Hippocampal formation (tissue), 2 donors: ENCODE measurements at places on chromosomes 1 and 21.

GRCh38 chr1:3718764-3719163, 33.5 kb upstream of the CCDC27 start:
- DNase-seq, result no peak

GRCh38 chr21:22355949-22356348, 1357.7 kb downstream of the NCAM2 start:
- no peak for DNase-seq

DNA sequence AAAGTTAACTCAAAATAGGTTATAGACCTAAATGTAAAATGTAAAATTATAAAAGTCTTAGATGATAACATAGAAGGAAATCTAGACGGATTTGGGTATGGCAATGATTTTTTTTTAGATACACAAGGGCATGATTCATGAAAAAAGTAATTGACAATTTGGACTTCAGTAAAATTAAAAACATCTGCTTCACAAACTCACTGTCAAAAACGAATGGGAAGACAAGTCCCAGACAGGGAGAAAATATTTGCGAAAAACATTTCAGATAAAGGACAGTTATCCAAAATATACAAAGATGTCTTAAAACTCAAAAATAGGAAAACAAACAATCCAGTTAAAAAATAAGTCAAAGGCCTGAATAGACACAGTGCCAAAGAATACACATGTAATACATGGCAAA, 9.7 kb upstream of the PTGS2 start:
- DNase-seq, result no peak

GRCh38 chr1:179077396-179077795, 4.5 kb upstream of the TOR3A start:
- DNase-seq, result no peak

- no peak for DNase-seq
Observed at GRCh38 chr1:165849353-165850133, 22.1 kb downstream of the UCK2 start.

- DNase-seq, result peak; percentile 19
Observed at GRCh38 chr21:36917471-36918158, 48.9 kb downstream of the HLCS start.

- DNase-seq, result no peak
Observed at GRCh38 chr1:65277605-65278347, 31.6 kb upstream of the DNAJC6 start.

DNA sequence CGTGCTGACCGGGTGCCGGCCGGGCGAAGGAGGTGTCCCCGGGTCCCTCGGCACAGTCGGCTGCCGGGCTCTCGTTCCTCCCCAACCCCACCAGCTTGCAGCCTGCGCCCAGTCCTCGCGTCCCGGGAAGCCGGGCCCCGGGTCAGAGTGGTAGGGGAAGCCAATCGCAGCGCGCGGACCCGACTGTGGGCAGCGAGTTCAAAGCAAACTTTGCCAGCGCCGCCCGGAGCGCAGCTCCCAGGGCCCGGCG, 328 bp downstream of the MYCL start:
- no peak for DNase-seq

DNA sequence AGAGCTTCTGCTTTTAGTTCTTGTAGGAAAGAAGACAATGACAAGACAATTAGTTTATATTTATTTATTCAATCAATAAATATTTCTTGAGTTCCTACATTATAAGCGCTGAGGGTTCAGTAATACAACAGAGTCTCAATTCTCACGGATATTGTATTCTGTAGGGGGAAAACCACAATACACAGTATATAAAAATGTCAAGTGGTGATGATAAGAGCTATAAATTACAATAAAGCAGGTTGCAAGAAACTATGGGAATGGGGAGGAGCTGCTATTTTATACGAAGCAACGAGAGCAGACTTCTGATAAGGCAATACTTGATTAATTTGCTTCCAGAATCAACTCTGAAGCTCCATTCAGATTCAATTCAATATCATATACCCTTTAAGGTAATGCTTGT, 10.6 kb upstream of the XCL1 start:
- DNase-seq, result no peak

- DNase-seq, result no peak
Observed at GRCh38 chr1:37258068-37258467, 216.3 kb upstream of the ZC3H12A start.

- no peak for DNase-seq
Observed at GRCh38 chr21:45176141-45176540, 101.8 kb downstream of the ADARB1 start.

GRCh38 chr1:115790356-115790755, 21.8 kb upstream of the CASQ2 start:
- no peak for DNase-seq

GRCh38 chr1:7516341-7516740, 254.8 kb upstream of the VAMP3 start:
- no peak for DNase-seq

GRCh38 chr1:38463074-38463473, 396.5 kb downstream of the RRAGC start:
- DNase-seq, result no peak

GRCh38 chr1:49085079-49085478, 308.4 kb upstream of the BEND5 start:
- no peak for DNase-seq

GRCh38 chr1:26388791-26389445, 16.4 kb upstream of the ZNF683 start:
- no peak for DNase-seq

DNA sequence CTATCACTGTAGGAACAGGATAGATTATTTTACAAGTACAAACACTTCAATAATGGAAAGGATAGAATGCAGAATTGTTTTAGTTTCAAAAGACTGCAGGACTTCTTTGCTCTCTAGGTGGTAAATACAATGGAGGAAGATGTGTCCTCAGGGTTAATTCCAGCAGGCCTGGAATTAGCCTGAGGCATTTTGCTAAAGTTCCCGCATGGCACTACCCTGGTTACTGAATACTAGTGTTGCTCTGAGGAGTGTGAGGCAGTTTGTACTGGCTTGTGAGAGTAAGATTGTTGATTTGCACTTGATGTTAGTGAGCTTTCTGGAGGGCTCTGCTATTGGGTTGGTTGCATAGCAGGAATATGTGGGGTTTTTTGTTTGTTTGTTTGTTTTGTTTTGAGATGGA, 61.4 kb downstream of the FASLG start:
- DNase-seq, result no peak

DNA sequence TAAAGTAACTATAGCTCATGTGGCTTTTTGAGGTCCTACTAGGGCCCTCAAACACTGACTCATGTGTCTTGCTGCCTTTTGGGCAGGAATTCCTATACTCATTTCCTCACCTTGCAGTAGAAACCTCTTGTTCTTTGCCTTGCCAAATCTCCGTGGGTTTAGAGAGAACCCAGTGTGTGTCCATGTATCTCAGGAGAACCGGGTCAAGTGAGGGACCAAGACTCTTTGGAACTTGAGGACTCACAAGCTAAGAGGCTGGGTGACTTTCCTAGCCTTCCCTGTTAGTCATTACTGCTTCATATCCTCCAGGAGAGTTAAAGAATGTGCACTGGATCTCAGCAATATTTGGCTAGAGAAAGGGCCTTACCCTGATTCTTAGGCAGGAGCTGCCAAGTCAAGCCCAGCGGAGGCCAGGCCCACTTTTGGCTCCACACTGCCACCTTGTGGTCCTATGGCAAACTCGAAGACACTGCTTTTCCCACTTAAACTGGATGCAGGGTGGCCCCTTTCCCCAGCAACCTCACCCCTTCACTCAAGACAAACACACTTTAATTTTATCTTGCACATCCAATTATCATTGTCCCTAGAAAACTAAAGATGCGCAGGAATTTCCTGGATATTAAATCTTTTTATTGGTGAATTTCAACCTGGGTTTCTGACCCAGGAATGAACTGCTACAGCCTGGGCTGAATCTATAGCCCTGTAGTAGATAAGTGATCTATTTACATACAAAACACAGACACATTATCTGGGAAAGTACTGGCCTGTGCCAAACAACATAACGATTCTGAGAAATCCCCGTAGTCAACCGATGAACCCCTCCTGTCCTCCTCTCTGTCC, 10.6 kb downstream of the AVPR1B start:
- peak; percentile 36 for DNase-seq

- no peak for DNase-seq
Observed at GRCh38 chr1:56901716-56902115, 47.1 kb downstream of the C8A start.

DNA sequence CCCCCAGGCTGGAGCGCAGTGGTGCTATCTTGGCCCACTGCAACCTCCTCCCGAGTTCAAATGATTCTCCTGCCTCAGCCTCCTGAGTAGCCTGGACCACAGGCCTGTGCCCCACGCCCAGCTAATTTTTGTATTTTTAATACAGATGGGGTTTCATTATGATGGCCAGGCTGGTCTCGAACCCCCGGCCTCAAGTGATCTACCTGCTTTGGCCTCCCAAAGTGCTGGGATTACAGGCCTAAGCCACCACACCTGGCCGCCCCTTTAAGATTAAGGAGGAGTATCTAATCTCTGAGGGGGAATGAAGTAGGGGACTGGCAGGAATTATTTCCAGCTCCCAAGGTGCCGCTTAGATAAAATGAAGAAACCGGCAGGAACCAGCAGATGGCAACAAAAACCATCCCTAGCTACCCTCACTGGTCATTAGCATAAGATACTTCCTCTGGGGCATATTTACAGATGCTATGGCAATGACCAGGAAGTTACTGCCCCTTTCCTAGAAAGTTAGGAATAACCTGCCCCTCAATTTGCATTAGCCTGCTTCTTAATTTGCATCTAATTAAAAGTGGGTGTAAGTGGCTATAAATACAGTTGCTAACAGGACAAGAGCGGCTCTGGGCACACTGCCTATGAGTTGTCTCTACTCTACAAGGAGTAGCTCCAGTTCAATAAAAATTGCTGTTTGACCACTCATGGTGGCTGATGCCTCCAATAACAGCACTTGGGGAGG, 7.1 kb upstream of the NSUN4 start:
- DNase-seq, result no peak

- DNase-seq, result no peak
Observed at GRCh38 chr1:33294071-33295010, 26.6 kb downstream of the A3GALT2 start.

- DNase-seq, result no peak
Observed at GRCh38 chr1:12230549-12231275, 882 bp downstream of the VPS13D start.

DNA sequence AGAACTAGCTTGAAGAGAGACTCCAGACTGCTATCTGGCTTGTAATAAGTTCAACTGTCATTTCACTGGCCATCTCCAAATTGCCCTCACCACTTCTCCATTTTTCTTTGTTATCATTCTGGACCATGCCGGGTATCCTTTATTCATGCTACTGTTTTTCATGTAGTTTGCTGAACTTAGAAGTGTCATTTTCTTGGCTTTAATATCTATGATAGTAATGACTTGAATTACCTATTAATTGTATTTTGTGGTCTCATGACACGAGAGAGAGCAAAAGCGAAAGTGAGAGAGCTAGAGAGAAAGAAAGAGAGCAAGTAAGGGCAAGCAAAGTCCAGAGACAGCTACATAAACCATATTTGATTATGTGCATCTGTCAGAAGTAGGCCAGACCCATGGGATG, 184.9 kb upstream of the ATP1B1 start:
- no peak for DNase-seq

DNA sequence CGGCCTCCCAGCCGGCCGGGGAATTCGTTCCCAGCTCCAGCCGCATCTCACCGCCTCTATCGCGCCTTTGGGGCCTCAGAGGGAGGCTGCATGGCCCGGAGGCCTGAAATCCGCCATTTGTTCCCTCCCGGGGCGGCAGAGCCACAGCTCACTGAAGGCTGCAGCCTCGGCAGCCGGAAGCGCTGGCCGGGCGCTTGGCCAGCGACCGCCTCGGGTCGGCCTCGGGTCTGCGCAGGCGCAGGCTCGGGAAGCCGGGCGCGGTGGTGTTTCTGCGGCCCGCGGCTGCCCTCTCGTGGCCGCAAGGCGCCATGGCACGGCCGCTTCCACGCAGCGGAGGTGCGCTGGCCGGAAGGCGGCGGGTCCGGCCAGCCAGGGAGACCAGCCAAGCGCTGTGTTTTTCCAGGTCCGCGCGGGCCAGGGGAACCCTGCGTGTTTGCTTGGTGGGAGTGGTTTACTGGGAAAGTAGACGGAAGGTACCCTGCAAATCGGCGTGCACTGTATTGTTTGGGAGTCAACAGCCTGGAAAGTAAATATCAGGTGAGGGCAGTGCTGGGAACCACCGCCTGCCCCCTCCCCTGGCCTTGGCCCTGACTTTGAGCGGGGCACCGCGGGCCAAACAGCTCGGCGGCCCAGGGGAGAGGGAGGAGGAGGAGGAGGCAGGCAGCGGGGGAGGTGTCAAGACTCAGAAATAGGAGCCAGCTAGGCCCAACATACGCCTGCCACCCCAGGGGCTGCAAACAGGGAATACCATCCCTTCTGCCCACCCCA, 52.7 kb upstream of the CD34 start:
- DNase-seq, result peak; percentile 83

- DNase-seq, result no peak
Observed at GRCh38 chr1:15100121-15100879, 53.2 kb upstream of the TMEM51 start.

DNA sequence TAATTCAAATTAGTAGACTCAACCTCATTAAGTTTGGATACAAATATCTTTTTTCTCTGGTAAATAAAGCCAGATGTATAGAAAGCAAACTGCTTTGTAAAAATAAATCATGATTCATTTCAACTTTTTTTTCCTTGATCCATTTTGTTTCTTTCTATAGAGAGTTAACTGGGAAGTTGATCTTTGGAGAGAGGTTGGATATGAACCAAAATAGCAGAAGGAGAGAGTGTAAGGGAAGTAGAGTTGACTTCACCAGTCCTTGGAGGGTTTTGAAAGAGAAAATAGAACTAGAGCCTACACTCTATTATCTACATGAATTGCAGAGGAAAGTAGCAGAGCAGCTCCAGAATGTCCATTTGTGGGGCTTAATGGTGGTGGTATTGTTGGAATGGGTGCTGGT, 243.8 kb downstream of the ADGRL2 start:
- DNase-seq, result no peak

DNA sequence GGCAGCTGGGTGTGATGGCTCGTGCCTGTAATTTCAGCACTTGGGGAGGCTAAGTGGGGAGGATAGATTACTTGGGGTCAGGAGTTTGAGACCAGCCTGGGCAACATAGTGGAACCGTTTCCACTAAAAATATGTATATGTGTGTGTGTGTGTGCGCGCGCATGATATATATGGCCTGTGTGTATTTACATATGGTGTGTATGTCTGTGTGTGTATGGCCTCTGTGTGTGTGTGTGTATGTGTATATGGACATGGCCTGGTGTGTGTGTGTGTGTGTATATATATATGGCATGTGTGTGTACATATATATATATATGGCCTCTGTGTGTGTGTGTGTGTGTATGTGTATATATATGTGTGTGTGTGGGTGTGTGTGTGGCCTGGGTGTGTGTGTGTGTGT, 16.0 kb upstream of the SLC2A7 start:
- no peak for DNase-seq

- no peak for DNase-seq
Observed at GRCh38 chr21:32015461-32016139, 142.8 kb downstream of the HUNK start.

GRCh38 chr1:246772686-246773085, 48.5 kb downstream of the SCCPDH start:
- no peak for DNase-seq

DNA sequence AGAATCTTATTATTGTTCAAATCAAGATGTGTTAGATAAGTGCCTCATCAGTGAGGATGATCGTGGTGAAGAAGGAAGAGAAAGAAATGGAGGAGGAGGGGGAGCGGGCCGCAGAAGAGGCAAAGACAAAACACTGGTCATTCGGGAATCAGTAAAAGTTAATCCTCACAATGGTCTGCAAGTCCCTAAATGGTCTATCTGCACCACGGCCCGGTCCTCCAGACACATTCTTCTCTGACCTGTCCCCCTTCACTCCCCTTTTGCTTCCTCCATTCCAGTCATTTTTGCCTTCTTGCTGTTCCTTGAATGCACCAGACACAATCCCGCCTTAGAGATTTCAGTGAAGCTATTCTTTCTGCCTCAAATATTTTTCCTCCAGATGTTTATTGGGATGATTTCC, 240.1 kb upstream of the ADGRL2 start:
- no peak for DNase-seq
